Mammary epithelial cell (primary cell): ENCODE measurements at places on chromosomes 1 and 21.

DNA sequence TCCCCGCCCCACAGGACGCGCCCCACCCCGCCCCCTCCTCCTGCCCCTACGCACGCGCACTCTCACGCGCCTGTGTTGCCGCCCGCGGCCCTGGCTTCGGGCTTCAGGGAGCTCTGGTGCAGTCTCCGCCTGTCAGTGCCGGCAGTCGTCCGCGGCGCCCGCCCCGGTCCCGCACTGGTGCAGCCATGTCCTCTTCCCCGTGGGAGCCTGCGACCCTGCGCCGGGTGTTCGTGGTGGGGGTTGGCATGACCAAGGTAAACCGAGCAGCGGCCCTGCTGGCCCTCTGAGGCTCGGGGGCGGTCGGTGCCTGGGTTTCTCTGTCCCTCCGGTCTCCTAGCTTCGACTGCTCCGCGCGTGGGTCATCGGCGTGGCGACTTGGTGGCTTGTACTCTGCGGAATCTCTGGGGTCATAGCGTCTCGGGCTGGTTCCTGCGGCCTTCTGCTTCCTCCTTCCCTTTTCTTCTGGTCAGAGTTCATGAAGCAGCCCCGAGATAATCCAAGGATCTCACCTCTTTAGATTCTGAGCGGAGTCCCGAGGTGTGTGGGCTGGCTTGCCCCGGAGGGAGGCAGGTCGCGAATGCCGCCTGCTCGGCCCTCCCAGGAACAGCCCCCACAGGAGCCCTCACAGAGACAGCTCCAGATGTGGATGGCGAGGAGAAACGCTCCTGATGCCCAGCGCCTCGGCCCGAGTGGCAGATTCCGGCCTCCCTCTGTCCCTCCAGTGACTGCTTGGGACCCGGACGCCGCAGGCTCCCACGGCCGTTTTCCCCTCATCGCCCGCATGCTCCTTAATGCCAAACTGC lies at the start of gene SCP2:
TSS of gene SCP2 (plus strand) at position 65 of the 803 bp plus-strand sequence. CDS start at position 186, 121 bp downstream.
- peak; percentile 65 for DNase-seq

GRCh38 chr1:40849801-40850592 lies 12.2 kb downstream of the CITED4 start:
- DNase-seq, result peak; percentile 46

- DNase-seq, result no peak
Measured at GRCh38 chr1:157085421-157085820, 14.2 kb downstream of the ETV3L start.

- DNase-seq, result no peak
Measured at GRCh38 chr1:151523326-151523725, 12.1 kb downstream of the CGN start.

DNA sequence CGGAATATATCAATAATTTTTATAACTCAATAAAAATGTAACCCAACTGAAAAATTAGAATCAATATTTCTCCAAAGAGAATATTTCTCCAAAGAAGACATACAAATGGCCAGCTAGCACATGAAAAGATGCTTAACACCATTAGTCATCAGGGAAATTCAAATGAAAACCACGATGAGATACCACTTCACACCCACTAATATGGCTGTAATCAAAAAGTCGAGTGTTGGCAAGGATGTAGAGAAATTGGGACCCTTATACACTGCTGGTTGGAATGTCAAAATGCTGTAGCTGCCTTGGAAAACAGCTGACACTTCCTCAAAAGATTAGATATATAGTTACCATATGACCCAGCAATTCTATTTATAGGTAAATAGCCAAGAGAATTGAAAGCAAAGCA lies 133.0 kb downstream of the GPR52 start:
- no peak for DNase-seq
